ENCODE measurements at places on chromosomes 6 and 20.

- peak; percentile 13 for DNase-seq
Observed at GRCh38 chr6:46325561-46326530, 155.1 kb upstream of the ENPP5 start.

DNA sequence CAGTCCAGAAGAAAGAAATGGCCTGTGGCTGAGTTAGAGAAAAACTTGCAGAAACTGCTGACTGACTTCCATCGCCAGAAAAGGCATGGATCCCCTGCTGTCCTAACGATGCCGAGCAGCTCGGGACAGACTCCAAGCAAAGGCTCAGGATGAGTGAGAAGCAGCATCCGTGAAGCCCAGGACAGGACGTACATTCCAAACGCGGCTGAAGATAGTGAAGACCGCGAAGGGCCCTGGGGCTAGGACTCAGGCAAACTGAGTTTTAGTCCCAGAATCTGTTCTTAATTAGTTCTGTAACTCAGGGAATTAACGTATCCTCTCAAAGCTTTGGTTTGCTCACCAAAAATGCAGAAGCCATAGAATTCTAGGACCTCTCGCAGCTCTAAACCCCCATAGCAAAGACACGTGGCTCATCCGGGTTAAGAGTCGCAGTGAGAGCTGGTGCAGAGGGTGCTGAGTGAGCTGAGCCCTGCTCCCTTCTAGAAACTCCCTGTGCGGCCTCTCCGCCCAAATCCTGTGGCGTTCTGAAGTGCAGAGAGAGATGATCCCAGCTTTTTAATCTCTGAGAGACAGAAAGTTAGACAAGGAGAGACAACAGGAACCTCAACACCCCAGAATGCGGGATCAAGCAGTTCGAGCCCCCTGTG is 132.9 kb upstream of the THBS2 start:
- peak; percentile 58 for DNase-seq

- DNase-seq = no peak
Observed at GRCh38 chr6:125899726-125900182, 56.8 kb upstream of the HINT3 start.

- peak; percentile 68 for DNase-seq
Observed at GRCh38 chr6:18155864-18156421, 721 bp downstream of the KDM1B start.

DNA sequence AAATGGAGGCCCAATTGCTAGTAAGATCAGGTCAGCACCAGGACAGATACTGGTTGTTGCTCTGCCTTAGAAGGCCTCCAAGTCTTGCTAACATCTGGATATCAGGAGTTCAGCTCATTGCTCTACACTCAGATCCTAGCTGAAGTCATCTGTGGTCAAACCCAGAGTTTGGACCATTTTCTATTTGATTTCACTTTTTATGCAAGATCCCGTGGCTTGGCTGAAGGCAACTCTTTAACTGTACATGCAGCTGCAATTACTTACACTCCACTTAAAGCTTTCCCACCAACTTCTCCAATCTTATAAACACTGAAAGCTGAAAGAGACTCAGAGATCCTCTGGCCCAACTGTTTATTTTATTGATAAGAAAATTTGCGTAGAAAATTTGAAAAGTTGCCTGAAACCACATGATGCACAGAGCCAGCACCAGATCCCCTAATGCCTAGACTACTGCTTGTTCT is 2.7 kb downstream of the SLC17A2 start:
- DNase-seq = no peak

- DNase-seq = no peak
Observed at GRCh38 chr6:10613723-10614122, 80.7 kb downstream of the C6orf52 start.

DNA sequence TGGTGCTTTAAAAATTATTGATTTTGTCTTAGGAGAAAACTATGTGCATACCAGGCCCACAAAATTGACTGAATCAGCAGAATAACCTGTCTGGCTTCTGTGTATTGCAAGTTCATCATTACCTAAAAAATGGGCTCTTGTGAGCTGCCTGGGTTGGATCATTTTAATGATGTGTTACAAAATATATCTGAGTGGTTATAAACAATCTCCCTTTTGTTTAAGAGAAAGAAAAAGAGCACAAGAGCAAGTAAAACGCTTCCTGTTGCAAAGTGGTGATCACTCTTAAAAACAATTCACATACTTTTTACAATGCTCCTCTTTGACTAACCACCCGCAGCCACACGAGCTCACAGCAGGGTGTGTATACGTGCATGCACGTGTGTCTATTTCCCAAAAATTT is 335.1 kb downstream of the HDGFL1 start:
- no peak for DNase-seq

- peak; percentile 53 for DNase-seq
Observed at GRCh38 chr6:100998111-100998510, 117.0 kb upstream of the ASCC3 start.

DNA sequence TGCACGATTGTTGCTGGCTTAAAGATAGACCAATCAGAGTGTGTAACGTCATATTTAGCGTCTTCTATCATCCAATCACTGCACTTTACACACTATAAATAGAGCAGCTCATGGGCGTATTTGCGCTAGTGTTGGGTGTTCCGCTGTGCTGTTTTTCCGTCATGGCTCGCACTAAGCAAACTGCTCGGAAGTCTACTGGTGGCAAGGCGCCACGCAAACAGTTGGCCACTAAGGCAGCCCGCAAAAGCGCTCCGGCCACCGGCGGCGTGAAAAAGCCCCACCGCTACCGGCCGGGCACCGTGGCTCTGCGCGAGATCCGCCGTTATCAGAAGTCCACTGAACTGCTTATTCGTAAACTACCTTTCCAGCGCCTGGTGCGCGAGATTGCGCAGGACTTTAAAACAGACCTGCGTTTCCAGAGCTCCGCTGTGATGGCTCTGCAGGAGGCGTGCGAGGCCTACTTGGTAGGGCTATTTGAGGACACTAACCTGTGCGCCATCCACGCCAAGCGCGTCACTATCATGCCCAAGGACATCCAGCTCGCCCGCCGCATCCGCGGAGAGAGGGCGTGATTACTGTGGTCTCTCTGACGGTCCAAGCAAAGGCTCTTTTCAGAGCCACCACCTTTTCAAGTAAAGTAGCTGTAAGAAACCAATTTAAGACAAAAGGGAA is 57.9 kb downstream of the TRIM38 start:
- DNase-seq = peak; percentile 94

DNA sequence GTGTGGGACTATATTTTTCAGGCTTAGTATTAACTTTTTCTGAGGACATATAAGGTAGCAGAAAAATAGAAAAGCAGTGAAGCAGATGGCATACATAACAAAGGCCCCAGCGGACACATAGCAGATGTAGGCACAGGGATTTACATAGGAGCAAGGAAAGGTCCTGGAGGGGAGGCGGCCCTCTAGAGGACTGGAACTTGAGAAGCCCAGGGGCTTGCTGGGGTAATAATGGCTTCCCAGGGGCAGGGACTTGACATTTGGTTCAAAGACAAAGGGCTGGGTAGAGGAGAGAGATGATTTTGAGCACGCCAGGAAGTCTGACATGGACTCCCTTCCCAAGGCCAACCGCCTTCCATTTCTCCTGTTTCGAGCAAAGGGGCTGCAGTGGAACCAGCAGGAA is 31.7 kb upstream of the OSTM1 start:
- no peak for DNase-seq

GRCh38 chr6:40923326-40923725 is 115.7 kb downstream of the UNC5CL start:
- DNase-seq = no peak

- DNase-seq = no peak
Observed at GRCh38 chr20:61936701-61937131, 129.0 kb downstream of the TAF4 start.

- DNase-seq = no peak
Observed at GRCh38 chr6:147065786-147066185, 138.4 kb upstream of the STXBP5 start.

GRCh38 chr6:117233145-117233544 is 32.2 kb upstream of the VGLL2 start:
- peak; percentile 7 for DNase-seq

DNA sequence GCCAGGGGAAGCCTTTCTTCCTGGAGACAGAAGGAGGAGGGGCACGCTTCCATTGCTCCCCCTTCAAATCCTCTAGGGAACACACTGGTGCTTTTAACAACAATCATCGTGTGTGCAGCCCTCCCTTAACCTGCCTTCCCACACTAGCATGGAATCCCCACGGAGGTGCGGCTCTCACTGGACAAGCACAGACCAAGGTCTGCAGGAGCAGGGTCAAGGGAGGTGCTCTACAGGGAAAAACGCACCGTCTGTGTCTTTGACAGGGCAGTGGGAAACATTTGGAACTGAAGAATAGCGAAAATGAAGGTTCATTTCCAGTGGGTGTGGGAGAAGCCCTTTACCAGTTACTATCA is 527.1 kb downstream of the QKI start:
- no peak for DNase-seq

DNA sequence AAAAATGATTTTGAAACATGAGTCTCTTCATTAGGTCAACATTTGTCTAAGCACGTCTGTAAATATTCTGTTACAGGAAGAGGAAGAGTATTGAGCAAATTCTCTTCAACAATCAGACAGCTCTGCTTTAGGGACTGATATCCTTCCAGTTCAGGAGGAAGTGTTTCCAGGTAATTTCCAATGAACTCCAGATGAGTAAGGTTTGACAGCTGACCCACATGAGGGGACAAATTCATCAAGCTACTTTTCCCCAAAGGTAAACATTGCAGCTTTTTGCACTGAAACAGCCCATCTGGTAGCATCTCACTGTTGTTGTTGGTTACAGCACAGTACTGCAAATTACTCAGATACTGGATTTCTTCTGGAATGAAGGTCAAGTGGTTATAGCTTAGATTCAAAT is 18.1 kb downstream of the ENPP1 start:
- no peak for DNase-seq

DNA sequence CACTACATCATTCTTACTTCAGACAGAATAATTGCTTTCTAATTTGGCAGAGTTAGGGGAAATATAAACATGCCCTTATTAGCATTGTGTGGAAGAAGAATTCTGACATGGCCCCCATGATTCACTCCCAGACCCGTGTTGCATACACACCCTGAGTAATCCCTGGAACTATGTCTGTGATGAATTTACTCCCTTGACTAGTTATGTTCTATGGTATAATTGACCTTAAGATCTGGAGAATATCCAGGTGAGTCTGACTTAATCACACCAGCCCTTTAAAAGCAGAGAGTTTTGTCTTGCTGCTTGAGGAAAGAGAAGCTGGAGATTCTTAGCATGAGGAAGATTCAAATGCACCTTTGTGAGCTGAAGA is 262.9 kb downstream of the SOX4 start:
- DNase-seq = peak; percentile 43

DNA sequence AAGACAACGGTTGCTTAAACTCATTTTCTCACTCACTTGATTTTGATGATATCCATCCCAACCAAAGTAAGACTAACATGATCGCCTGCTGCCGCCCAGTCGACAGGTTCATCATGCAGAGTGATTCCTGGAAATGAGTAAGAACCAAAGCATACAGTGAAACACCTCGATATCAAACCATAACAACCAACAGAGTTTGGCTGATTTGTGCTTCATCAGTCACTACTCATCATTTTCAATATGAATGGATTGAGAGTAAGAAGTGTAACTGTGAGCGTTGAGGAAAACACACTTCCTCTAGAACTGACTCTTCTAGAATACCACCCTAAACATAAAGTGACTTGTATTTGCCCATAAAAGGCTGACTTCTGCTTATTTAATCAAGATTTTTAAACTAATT is 29.2 kb upstream of the ALDH8A1 start:
- no peak for DNase-seq

DNA sequence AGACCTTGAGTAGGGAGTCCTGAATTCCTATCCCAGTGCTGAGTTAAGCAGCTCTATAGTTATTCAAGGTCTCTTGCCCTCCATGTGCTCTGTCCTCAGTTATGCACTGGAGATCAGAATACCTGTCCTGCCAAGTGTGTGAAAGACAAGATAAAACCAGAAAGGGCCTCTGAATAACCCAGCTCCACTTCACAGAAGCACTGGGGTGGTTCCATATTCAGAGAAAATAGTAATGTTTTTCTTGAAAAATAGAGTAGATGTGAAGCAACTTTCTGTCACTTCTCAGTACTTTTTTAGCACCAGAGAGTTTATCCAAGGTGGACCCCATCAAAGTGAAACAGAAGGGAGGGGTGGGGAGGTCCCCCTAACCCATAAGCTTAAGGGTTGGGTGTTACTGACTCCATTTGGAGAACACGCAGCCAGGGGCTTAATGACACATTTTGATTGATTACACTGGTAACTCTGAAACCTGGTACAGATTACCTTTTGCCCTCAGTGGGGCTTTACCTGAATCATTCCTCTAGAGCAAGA is 509.8 kb upstream of the JARID2 start:
- DNase-seq = no peak

GRCh38 chr6:1770435-1770843 is 160.7 kb downstream of the FOXC1 start:
- peak; percentile 24 for DNase-seq

DNA sequence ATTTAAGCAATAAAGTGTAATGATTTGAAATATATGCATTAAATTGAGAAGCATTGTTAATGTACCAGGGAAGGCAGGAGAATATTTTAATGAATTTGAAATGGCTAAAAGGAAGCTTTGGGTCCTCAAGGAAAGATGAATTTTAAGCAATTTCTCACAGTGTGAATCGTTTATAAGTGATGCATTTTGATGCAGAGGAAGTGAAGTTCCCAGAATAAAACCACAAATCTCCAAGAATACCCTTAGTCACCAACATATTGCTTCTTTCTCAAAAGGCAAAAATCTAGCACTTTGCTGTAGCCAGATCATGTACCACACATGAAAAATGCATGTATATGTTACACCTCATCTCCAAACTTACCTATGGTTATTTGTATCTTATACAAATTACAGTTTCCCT is 11.7 kb downstream of the TPD52L1 start:
- DNase-seq = peak; percentile 22

DNA sequence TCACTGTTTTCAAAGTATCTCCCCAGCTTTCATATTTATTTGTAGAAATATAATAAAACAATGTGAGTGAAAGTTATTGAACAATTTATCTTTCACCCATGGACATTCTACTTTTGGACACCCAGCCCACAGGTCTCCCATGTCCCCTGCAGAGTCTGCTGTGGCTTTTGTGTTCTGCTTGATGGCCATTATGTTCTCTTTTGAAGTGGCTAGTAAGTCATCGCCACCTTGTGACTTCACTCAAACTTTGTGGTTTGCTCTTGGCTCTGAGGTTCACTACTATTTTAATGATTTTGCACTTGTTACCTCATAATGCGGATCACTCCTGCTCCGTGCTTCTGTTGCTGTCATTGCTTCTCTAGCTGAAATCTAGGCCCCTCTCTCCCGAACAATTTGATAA is 10.2 kb upstream of the DEFB113 start:
- no peak for DNase-seq

DNA sequence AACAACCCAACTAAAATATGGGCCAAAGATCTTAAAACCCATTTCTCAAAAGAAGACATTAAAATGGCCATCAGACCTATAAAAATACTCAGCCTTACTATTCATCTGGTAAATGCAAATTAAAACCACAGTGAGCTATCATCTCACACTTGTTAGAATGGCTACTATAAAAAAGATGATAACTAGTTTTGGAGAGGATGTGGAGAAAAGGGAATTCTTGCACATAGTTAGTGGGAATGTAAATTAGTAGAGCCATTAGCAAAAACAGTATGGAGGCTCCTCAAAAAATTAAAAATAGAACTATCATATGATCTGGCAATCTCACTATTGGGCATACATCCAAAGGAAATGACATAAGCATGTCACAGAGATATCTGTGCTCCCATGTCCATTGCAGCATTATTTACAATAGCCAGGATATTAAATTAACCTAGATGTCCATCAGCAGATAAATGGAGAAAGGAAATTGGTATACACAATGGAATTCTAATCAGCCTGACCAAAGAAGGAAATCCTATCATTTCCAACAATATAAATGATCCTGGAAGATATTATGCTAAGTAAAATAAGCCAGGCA is 2.9 kb downstream of the SIRPB1 start:
- no peak for DNase-seq
